ENCODE measurements at places on chromosomes 6 and 20.

DNA sequence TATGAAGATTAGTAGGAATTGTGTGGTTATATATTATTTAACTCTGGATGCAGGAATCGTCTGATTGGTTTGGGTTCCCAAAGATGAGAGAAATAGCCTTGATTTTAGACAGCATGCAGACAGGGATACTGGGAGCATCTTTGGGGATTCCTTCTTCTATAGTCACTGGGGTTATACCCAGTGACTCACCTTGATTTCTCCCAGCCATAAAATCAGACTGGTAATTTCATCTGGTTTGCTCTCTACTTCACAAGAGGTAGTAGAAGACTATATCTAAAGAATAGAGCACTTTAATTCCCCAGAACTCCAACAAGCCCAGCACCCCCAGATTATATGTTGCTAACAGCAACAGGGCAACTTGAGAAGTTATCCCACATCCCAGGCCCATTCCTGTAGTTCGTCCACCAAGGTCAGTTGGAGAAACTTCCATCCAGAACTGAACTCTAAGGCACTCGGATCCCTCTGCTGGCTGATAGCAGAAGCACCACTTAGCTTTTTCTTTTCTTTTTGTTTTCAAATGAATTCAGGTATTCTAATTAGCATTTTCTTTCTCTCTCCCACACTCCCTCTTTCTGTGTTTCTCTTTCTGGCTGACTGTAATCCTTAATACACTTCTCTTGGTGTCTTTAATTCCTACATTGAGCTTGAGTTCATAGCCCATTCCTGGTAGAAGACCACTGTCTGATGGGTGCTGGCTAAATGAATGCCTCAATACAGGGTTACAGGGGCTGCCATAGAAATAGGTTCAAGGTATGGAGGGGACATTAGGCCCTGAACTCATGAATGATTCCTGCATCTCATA, 20.4 kb upstream of the EFHC1 start:
- DNase-seq: peak; percentile 65

DNA sequence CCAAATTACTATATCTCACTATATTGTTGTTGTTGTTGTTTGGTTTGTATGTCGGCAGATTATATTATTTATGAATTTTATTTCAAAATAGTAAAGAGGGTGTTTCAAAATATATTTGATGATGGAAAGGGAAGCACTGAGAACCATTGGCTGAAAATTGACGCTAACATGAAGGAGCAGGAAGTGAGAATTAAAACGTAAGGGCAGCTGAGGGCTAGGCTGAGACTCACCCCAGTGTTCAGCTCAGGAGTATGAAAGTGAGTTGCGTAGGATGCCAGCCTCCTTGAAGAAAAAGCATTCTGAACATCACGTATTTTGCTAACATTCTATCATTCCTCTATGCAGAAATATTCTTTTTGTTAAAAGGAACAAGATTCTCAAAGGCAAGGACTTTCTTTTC, 10.7 kb upstream of the IPCEF1 start:
- DNase-seq: no peak

- no peak for DNase-seq
These were observed 332.9 kb downstream of the CDKAL1 start for GRCh38 chr6:20866935-20867703.

DNA sequence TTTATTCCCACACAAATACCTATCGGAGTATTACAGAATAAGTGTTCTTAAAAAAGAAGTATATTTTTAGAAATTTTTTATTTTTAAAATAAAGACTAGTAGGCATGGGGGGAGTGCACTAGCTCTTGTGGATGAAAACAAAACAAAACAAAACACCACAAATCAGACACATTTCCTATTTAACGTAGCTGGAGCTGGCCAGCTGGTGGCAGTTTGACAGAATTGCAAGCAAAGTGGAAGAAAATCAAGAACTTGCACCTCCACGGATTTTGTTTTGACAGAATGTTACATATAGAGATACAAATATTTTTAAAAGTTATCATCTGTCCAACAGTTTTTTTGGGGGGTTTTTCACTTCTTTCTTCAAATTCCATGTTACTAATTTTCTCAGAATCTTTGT, 63.6 kb upstream of the SNRPB2 start:
- no peak for DNase-seq

- no peak for DNase-seq
These were observed 108.5 kb downstream of the MAP3K4 start for GRCh38 chr6:161100072-161100471.

GRCh38 chr20:43188861-43189553, 699 bp downstream of the PTPRT start:
- no peak for DNase-seq

- no peak for DNase-seq
These were observed 12.8 kb downstream of the KCTD20 start for GRCh38 chr6:36455486-36456027.

- no peak for DNase-seq
These were observed 305.6 kb upstream of the MAN1A1 start for GRCh38 chr6:119655124-119655523.

GRCh38 chr6:65566117-65566516, 140.9 kb downstream of the EYS start:
- DNase-seq: no peak

DNA sequence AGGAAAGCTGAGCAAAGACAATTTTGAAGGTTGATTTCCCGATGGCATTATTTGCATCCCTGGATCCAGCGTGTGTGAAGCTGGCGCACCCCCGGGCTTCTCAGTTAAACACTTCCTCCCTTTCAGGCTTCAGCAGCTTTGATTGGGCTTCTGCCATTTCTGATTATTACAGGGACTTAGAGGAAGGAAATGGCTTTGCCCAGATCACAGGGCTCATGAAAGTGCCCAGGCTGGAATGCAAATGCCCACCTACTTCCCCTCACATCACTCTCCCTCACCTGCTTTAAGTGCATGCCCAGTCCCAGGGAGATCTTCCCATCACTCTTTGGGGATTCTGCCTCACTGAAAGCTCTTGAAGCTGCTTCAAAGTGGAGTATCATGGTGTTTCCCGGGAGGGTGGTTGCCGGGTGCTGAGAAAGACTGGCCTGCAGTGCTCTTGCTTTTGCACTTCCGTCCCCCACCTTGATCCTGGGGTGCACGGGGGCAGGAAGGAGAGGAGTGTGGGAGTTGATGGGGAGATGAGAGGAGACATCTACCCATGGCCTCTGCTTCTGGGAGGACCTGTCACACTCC, 28.3 kb downstream of the PHACTR3 start:
- DNase-seq: no peak

DNA sequence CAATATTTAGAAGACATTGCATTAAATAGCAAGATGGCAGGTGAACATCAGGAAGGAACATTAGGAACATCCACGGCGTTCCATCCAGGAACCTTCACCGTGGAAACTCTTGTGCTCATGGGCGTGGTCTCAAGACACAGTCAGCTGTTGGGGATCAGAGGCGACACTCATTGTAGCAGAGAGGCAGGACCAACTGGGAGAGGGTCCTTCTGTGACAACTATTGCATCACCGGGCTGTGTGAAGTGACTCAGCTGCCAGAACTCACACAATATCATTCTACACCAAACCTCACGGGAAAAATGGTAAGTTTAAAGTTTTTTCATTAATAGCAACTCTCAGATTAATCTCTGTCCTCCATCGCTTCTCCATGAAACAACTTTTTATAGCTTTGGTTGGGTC, 334.8 kb upstream of the SULF2 start:
- no peak for DNase-seq

- no peak for DNase-seq
These were observed 88.4 kb upstream of the TAB2 start for GRCh38 chr6:149229096-149229495.

DNA sequence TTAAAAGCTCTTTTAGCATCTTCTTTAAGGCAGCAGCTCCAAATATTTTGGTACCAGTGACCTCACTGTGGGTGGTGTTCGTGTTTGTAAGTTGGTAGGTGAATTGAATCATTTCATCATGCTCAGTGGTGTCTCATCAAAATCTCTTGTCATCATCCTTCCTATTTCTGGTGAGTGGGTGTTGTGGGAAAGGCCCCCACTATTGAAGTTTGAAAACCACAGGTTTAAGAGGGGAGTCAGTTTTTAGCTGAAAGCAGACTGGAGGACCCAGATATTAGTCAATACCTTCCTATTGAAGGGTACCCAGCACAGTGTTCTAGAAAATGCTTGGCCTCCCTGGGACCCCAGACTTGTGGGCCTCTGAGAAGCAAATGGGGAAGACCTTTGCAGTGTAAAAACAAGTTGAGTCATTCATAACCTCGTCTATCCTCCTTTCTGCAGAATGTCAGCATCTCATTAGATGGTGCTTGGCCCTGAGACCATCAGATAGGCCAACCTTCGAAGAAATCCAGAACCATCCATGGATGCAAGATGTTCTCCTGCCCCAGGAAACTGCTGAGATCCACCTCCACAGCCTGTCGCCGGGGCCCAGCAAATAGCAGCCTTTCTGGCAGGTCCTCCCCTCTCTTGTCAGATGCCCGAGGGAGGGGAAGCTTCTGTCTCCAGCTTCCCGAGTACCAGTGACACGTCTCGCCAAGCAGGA, 3.7 kb downstream of the PIM1 start:
- no peak for DNase-seq

GRCh38 chr6:31796993-31797385, 1.4 kb upstream of the VARS1 start:
- no peak for DNase-seq

- DNase-seq: peak; percentile 97
These were observed 649.1 kb upstream of the GJE1 start for GRCh38 chr6:141483598-141484061.

- no peak for DNase-seq
These were observed 13.2 kb downstream of the FAM229B start for GRCh38 chr6:112100561-112100960.

DNA sequence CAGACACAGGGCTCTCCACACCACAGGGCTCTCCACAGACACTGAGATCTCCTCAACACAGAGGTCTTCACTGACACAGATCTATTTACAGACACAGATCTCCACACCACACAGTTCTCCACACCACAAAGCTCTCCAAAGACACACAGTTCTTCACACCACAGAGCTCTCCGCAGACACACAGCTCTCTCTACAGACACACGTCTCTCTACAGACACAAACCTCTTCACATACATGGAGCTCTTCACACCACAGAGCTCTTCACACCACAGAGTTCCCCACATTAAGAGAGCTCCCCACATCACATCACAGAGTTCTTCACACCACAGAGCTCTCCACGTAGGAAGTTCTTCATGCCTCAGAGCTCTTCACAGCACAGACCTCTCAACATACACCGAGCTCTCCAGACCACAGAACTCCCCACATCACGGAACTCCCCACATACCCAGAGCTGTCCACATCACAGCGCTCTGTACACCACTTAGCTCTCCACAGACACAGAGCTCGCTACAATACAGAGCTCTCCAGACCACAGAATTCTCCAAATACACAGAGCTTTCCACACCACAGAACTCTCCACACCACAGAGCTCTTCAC, 53.9 kb downstream of the ERMARD start:
- no peak for DNase-seq
